ENCODE measurements at places on chromosomes 7 and 10. TPM values are rescaled to one million over a fixed set of nuclear protein-coding genes. Genes with fewer than 3 reads are reported as not detected.

DNA sequence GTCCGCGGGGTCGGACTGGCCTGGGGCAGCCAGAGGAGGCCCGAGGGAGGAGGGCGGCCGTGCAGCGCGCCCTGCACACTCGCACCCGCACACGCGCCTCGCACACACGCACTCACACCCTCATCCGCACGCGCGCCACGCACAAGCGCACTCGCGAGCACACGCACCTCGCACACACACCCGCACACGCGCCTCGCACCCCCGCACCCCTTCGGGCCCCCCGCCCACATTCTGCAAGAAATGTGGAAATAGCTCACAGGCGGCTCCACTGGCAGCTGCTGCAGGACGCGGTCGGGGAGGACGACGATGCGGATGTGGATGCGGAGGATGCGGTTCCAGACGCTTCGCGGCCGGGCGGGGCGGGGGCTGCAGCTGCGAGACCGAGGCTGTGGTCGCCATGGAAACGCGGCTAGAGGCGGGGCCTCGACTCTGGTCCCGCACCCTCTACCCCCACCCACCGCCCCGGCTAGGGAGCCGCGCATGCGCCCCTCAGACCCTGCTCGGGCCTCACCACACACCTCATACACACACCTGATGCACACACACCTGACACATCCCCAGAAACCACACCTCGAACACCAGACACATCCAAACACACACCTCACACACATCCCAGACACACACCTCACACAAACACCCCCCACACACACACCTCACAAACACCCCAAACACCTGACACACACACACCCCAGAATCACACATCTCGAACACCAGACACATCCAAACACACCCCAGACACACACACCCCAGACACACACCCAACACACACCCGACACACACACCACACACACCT is at the start of gene CALY:
CALY (minus strand) TSS at position 320 of the 793 bp plus-strand sequence. CDS start 7,907 bp downstream, outside the sequence.
- H3K27ac ChIP-seq, result no peak within 1 kb of the TSS
- DNase-seq, result no peak
- H3K27me3 ChIP-seq, result peaks cover 84% of the 10 kb centered on the region

GRCh38 chr10:47146572-47146971 is 153.4 kb upstream of the GDF10 start:
- no peak overlapping the region for H3K27ac ChIP-seq
- no peaks in the 10 kb centered on the region for H3K36me3 ChIP-seq
- no peak overlapping the region for H3K4me3 ChIP-seq

- H3K4me3 ChIP-seq, result no peak overlapping the region
- H3K27me3 ChIP-seq, result no peaks in the 10 kb centered on the region
- no peaks in the 10 kb centered on the region for H3K36me3 ChIP-seq
- H3K4me1 ChIP-seq, result no peaks in the 10 kb centered on the region
- DNase-seq, result no peak
Measured at GRCh38 chr10:13472359-13472758, 56.5 kb downstream of the BEND7 start.

GRCh38 chr7:43362652-43363034 is 220.3 kb upstream of the STK17A start:
- H3K4me1 ChIP-seq, result no peaks in the 10 kb centered on the region
- no peak overlapping the region for H3K27ac ChIP-seq
- H3K4me3 ChIP-seq, result no peak overlapping the region
- DNase-seq, result no peak
- no peaks in the 10 kb centered on the region for H3K36me3 ChIP-seq
- no peaks in the 10 kb centered on the region for H3K27me3 ChIP-seq

GRCh38 chr7:138606236-138606635 is 94.9 kb downstream of the SVOPL start:
- no peaks in the 10 kb centered on the region for H3K4me1 ChIP-seq
- H3K36me3 ChIP-seq, result no peaks in the 10 kb centered on the region
- H3K27me3 ChIP-seq, result no peaks in the 10 kb centered on the region
- no peak for DNase-seq
- H3K27ac ChIP-seq, result no peak overlapping the region

GRCh38 chr10:119425881-119426170 is 116.7 kb downstream of the RGS10 start:
- no peak overlapping the region for H3K4me3 ChIP-seq
- H3K27ac ChIP-seq, result no peak overlapping the region
- H3K27me3 ChIP-seq, result no peaks in the 10 kb centered on the region

DNA sequence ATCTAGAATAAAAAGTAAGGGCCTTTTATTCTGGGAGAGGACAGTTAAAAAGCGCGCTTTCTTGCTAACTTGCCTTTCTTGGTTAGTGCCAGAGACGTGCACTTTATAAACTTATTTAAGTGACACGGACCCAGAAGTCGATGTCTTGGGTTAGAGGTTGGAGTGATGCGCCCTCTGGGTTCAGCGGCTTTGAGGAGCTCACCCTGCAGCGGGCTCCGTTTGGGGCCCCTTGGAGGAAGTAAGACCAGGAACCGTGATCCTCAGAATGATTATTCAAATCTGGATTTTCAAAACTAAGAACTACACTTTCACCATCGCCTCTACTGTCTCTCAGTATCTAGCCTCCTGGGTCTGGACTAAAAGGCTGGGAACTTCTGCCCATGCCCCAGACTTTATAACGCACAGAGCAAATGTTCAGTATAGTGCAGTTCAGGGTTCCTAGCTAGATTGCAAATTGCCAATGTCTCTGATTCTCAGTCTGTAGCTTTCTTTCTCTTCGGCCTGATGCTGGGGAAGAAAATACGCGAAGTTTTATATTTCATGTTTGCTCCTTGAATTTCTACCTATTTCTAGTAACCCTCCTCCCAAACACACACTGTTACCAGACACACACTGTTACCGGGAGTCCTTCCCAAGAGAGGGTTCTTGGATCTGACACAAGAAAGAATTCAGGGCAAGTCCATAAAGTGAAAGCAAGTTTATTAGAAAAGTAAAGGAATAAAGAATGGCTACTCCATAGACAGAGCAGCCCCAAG is 18.6 kb upstream of the SMO start:
- H3K4me1 ChIP-seq, result no peaks in the 10 kb centered on the region
- no peak for DNase-seq
- H3K4me3 ChIP-seq, result peak overlapping the region; percentile 55

- no peak overlapping the region for H3K4me3 ChIP-seq
- no peaks in the 10 kb centered on the region for H3K4me1 ChIP-seq
- H3K27ac ChIP-seq, result no peak overlapping the region
Measured at GRCh38 chr10:77827366-77827765, 99.2 kb downstream of the DLG5 start.

SLC25A28 gene
- total RNA-seq, result 29.1 TPM

AKR1C8 gene
- total RNA-seq, result not detected

RELN gene
- 9.8 TPM for total RNA-seq

Measured in breast epithelium (tissue), 4 donors.